T-helper 9 cell (primary cell): ENCODE measurements at places on chromosomes 5 and 9.

DNA sequence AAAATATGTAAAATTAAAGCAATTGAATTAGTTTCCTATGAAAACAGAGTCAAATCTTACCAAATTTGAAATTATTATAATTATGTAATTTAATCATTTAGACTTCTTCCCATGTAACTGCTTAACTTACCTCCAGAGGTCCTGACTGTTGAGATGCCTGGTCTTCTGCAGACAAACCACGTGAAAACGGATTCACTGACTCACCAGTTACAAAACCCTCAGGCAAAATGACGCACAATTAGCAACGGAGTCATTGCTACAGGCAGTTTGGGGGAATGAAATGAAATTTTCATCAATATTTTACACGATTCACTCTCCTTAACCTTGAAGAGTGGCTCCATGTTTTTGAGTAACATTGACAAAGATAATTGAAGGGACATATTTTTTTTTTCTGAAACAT lies 460.8 kb downstream of the MTRR start:
- DNase-seq, result no peak

DNA sequence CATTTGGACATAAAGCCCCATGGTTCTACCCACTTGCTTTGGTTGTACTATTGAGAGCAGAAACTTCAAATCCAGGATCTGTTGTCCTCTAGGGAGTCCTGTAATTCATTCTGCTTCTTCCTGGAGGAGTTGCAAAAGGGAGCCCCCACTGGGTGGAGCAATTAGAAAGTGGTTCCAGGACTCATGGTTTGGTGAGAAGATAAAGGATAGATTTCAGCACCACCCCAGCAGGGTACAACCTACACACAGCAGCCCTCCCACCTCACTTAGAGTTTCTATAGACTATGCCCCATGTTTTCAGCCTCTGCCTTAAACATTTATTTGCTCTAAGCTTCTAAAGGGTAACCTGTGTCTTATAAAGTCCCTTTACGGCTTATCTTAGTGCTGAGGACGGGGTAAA lies 112.6 kb upstream of the ARRDC3 start:
- no peak for DNase-seq

DNA sequence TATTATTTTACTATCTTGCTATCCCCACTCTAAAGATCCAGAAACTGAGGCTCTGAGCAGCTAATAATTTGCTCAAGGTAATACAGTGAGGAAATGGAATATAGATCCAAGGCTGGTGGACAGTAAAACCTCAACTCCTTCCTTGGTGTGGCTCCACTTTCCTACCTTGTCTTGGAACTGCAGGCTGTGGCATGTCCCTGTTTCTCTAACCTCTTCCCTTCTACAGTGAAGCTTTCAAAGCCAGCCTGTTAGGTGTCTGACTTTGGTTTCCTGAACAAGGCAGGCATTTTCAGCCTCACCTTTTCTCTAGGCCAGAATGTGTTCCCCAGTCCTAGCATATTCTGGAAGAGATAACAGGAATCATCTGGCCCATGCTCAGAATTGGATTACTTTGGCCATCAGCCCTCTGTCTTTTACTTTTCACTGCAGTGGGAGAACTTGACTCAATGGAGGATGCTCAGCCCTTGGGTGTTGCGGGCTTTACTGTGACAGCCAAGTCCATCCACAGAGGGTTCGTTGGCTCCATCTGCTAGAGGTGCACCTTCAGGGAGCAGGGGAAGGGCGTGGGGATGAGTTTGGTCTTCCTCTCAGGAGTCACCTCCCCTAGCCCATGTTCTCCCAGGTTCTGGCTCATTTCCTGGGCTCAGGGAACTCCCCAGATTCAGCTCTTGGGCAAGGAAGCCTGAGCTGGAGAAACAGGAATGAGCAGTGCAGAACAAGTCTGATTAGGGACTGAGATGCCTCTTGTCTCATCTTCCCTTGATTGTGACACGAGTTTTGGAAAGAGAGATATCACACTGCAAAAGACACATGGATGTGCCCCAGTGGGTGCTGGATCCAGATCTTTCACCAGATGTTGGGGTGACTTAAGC lies 1.1 kb downstream of the NIPAL4 start:
- DNase-seq, result no peak

DNA sequence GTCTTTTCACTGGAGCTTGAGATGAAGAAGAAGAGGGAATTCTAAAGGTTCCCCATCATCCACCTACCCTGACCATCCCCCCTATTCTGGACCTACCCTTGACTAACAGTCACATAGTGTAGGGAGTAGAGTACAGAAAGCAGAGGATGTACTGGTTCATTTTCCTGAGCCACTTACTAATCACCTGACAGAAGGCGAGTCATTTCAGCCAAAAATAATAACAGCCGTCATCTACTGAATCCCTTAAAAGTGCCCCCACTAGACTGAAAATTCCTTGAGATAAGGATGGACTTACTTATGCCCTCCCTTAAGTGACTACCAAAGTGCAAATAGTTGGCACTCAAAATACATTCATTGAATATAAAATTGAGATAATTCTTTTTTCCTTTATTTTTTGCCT lies 112.2 kb downstream of the FOXD1 start:
- no peak for DNase-seq

- no peak for DNase-seq
These were observed 339.5 kb upstream of the ZNF608 start for GRCh38 chr5:125085797-125086505.

GRCh38 chr9:136759436-136760325 lies 1.6 kb upstream of the LCN8 start:
- DNase-seq, result no peak

DNA sequence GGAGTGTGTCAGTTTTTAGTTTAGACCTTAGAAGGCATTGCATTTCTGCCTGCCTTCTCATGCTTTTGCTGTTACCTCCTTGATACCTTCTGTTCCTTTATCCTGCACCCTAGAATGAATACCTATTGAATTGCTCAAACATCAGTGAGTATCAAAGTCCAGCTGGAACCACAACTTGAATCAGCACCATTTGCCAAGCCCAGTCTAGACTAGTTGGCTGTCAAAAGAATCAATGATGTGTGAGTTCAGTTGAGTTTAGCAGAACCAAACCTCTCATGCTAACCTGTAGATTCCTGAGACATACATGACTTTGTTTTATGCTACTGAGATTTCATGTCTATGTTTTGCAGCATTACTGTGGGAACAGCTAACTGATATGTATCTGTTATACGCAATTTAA lies 116.6 kb downstream of the FAM170A start:
- no peak for DNase-seq

GRCh38 chr9:96317335-96317980 lies 15.5 kb upstream of the HSD17B3 start:
- DNase-seq, result peak; percentile 39

GRCh38 chr5:169636477-169637084 lies 494 bp upstream of the DOCK2 start:
- no peak for DNase-seq

- no peak for DNase-seq
These were observed 110.9 kb upstream of the PRLR start for GRCh38 chr5:35341189-35341588.

- DNase-seq, result no peak
These were observed 74.9 kb upstream of the CER1 start for GRCh38 chr9:14797435-14797834.

- DNase-seq, result no peak
These were observed 28.3 kb downstream of the TCF7 start for GRCh38 chr5:134142806-134143205.
